ENCODE measurements at places on chromosomes 2 and 18.

DNA sequence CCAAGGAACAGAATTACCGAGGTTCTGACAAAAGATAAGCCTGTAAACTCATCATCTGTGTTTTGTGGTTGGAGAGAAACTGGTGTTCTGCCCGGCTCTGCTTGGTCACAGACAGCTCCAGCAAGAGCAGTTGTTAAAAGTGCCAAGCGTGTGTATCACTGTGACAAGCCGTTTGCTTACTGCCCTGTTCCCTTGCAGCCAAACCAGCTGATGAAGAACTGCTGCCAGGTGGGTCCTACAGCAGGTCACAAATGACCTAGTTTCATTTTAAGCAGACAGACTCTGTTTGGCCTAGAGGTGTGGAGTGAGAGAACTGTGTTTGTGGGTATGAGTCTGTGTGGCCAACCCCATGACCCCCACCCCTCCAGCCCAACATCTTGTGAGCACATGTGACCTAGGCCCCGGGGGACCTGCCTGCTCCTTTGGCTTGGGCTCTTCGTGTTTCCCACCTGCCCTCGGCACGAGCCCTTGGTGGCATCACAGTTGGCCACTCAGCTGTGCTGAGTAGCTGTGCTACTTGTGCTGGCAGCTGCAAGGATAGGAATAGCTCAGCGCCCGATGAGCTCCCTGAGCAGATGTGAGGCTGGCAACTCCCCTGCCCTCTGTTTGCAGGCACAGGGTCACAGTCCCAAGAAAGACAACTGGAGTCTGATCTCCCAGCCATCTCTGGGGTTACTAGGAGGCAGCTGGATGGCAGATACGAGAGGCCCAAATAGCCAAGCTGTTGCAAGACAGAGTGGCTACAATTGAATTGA is 9.7 kb downstream of the OXER1 start:
- DNase-seq, result no peak

- no peak for DNase-seq
These were observed 582 bp downstream of the RIOK3 start for GRCh38 chr18:23453680-23454058.

- DNase-seq, result no peak
These were observed 29.4 kb upstream of the ST3GAL5 start for GRCh38 chr2:85917887-85918795.

DNA sequence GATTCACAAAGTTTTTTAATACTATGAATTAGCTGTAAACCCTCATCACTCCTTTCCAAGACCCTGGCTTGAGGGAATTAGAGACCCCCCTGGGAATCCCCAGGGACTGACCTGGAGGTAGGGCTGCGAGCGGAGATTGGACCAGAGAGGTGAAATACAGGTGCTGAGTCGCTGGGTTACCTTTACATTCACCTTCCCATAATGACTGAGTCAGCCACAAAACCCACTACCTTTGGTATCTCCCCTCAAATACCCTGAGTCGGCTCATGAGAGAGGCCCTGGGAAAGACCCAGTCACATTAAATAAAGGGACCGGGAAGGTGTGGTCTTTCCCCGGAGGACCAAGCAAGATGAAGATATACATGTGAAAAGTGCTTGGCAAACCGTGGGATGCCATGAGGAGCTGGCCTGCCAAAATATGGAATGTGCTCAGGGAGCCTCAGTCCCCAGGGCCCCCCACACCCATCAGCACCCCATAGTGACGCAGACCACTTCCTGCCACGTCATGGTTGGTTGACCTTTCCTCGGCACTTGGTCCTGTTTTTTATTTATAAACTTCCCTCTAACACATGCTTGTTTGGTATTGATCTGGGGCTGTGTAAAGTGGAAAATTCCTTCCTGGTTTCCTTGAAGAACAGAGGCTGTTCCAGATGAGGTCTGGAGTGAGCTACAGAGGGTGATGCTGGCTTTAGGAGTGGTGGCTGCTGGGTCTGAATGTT is 51.4 kb downstream of the IL1RL2 start:
- no peak for DNase-seq

GRCh38 chr2:109290887-109291643 is 162.1 kb downstream of the SH3RF3 start:
- no peak for DNase-seq

GRCh38 chr18:37261988-37262387 is 303.6 kb downstream of the CELF4 start:
- DNase-seq, result no peak

GRCh38 chr2:236286873-236287545 is 22.8 kb upstream of the ASB18 start:
- no peak for DNase-seq

DNA sequence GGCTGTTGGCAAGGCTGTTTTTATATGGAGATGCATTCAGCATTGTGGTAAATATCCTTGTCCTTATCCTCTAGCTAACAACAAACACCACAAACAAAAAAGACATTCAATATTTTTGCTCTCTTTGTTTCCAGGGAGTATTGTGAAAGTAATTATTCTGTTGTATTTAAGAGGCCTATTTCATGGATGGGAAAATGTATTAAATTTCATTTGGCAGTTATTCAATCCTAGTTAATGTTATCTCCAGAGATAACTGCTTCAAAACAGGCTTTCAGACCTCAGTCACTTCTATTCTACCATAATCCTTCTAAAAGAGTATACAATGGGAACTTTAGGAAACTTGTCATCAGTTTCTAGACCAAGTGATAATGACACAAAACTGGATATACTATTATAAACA is 280.5 kb upstream of the CCDC68 start:
- DNase-seq, result no peak

DNA sequence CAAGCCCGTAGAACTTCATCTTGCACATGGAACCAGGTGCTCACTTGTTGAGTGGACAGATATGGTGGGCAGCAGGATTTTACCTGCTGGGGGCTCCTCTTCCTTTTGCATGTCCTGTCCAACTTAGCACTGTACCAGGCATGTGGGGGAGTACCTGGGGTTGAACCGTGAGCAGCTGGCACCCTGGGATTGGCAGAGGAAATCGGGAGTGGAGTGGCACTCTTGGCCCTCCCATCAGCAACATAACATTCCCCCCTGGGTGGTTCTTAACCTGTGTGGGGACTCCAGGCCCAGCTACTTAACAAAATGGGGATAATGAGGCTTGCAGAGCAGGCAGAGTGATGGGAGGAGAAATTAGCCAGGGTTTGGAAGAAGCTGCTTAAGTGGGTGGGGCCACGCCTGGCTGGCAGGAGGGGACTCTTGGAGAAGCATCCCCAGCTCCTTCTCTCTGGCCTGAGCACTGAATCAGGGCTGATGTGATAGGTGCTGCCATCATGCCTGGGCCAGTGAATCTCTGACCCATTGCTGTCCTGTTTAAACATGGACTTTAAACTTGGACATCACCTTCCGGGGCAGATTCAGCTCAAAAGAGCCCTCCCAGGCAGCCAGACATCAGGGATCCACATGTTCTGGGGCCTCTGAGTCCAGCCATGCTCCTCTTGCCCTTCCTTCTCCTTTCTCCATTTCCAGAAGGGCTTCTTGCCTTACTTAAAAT is 15.5 kb downstream of the FOSL2 start:
- no peak for DNase-seq

DNA sequence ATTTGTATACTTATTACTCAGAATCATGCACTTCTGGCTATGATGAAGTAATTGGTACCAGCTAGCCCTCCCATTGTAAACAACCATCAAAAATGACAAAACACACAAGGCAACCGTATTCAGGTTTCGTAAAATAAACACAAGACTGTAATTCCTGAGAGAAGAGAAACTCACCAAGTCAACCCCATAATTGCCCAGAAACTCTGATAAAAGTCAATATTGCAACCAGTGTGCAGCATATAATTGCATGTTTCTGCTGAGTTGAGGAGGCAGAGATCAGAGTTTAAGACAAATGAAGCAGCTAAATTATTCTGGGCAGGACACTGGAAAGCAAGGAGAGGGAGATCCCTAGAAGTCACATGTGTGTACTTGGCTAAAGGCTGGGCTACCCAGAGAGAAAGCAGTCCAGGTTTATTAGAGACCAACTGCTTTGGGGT is 90.3 kb downstream of the ROCK2 start:
- DNase-seq, result no peak

- no peak for DNase-seq
These were observed 212.8 kb downstream of the TWIST2 start for GRCh38 chr2:239060676-239061075.

DNA sequence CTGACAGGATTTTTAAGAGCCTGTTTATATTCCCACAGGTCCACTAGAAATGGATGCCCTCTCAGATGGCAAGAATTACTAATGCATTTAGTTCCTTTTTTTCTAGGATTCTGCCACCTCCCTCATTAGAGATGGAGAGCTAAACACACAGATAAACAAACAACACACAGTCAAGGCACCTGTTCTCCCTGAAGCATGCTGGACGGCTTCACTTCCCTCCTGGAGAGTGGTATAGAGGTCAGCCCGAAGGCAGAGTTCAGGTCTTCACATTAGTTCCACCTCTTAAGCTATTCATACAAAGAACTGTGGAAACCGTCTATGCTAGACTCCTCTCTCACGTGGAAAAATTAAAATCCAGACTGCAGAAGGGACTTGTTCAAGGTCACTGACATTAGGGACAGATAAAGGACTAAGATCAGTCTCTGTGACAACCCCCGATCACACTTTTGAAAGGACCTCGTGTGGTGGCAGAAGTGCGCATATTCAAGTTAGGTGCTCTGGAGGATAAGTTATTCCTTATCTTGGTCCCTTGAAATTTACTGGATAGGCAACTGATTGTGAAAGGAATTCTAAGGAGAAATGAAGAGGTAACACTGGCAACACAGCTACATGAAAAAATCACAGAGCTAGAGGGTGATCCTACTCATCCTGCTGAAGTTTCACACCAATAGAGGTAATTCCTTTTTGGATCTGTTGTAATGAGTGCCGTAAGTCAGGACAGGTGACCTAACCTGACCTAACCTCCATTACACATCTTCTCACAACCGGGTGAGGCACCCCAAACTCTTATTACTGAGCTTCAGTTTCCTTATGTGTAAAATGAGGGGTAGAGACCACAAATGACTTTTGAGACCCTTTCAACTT is 75.1 kb downstream of the SPRED2 start:
- DNase-seq, result no peak

- no peak for DNase-seq
These were observed 63.4 kb upstream of the ZEB2 start for GRCh38 chr2:144583381-144583729.

DNA sequence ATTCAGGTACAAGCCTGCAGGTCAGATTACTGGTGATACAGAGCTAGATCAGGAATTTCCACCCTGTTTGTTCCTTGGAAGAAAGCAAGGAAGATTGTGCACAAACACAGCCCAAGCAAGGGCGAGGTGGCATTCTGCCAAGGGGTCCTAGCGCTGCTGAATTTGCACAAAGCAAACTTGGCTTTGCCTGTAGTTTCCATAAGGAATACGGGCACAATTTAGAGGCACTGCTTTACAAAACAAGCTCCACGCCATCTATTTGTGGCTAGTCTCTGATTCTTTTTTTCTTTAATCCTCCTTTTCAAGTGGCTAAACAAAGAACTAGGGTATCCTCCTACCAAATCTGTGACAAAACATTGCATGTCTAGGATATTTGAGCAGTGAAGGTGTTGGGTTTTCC is 195.5 kb upstream of the ACVR2A start:
- DNase-seq, result no peak

DNA sequence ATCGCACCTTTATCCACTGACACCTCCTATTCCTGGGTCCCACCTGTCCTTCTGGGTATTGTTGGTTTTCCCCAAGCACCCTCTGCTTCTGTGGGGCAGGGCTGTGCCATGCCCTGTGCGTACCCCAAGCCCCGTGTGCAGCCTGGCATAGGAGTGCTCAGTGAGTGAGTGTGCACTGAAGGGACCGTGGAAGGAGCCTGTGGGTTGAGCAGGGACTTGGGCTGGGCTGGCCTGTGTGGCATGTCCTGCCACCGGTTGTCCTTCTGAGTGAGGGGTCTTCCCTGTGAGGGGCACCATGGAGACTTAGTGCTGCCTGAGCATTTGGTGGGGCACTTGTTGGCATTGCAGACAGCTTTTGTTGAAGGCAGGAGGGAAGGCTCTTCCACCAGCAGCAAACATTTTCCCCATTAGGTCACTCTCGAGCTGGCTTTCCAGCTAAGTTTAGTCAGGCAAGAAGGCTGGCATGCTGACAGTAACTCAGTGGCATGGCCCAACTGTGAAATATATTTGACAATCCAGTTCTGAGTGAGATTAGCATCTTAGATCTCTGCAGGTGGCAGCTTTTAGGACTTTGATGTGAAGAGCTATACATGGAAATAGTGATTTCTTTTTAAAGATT is 64.7 kb downstream of the LPIN1 start:
- DNase-seq, result no peak

DNA sequence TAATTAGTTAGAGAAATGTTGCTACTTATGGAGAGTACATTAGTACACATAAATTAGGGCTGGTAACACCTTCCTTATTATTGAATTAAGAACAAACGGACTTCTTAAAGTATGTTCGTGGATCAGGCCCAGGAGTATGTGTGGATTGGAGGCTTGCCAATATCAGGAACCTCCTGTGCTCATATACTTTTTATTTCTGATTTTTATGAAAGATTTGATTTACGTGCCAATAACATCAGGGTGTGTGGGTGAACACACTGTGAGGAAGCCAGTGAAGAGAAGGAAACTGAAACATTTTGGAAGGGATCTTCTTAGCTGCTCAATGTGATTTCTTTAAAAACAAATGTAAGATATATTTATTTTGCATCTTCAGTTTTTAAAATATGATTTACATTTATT is 113.0 kb downstream of the EFEMP1 start:
- no peak for DNase-seq

- no peak for DNase-seq
These were observed 248.8 kb downstream of the PLCL1 start for GRCh38 chr2:198053148-198053547.

DNA sequence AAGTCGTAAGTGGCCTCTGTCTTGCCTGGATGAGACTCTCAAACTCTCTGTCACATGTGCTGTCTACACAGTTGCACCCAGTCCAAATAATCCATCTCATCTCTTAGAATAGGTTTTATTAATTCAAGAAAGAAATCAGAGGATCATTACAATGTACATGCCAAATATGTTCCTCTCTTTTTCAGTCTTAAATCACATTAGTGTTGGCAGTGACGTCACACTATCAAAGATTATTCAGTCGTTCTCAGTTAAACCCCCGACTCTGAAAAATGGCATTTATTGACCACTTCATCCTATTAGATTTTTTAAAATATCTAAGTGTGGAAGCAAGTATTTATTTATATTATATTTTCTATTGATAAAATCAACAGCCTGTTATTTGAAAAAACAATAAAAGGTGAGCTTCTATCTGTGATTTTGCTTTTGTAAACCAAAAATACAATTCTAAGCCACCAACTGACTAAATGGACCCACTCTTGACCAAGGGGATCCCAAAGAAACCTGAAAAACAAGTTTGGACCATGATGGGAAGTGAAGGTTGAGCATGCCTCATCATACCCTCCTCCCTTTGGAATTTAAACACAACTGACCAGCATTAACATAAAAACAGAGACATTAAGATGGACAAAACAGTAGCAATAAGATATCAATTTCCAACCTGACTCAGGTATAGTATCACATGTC is 1894.4 kb upstream of the LRRTM1 start:
- no peak for DNase-seq

- DNase-seq, result peak; percentile 69
These were observed at the start of gene NFATC1 for GRCh38 chr18:79395761-79396404. Gene NFATC1, plus strand, starts transcription at chr18:79395930. Its CDS starts 295 bp downstream, at chr18:79396225.

GRCh38 chr2:236875906-236876505 is 209.7 kb upstream of the COPS8 start:
- no peak for DNase-seq

- DNase-seq, result no peak
These were observed 143.0 kb downstream of the AQP4 start for GRCh38 chr18:26722565-26722931.
